Stimulated activated CD4-positive, alpha-beta T cell treated with anti-CD3 and anti-CD28 coated beads, TNF-alpha, amount 100 ng/mL, for 4 hours (primary cell): ENCODE measurements at places on chromosomes 13 and 19.

GRCh38 chr13:46644816-46645215, 91.8 kb downstream of the LRCH1 start:
- DNase-seq = no peak

GRCh38 chr13:48564056-48564455, 31.2 kb upstream of the RCBTB2 start:
- no peak for DNase-seq

DNA sequence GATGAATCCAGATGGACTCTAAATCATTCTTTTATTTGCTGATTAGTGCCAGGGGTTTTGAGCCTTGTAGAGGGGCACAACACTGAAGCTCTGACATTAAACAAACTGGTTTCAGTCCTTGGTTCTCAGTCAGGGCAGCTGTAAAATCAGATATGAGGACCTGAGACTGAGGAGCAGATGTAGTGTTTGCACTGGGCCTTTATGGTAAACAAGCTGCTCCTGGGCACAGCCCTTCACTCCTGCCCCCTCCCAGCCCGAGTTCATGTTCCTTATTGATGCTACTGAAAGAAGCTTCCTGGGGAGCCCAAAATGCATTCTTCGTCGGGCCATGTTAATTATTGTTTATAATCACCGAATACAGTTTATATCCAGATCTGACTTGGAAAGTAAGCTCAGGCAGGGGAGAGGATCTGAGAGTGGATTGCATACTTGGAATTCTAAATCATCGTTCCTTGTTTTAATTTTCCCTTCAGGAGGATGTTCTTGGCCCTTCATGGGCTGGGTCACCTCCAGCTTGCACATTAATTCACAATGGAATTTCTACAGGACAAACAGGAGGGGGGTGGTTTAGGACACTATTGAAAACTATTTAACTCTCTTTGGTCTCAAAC, 213.5 kb downstream of the FGF9 start:
- no peak for DNase-seq

DNA sequence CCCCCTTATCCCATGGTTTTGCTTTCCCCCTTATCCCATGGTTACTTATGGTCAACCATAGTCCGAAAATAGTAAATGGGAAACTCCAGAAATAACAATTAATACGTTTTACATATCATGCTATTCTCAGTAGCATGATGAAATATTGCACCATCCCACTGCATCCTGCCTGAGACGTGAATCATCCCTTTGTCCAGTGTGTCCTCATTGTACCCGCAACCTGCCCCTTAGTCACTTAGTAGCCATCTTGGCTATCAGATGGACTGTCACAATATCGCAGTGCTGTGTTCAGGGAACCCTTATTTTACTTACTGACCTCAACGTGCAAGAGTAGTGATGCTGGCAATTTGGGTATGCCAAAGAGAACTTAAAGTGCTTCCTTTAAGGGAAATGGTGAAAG, 10.5 kb upstream of the NBEA start:
- no peak for DNase-seq

DNA sequence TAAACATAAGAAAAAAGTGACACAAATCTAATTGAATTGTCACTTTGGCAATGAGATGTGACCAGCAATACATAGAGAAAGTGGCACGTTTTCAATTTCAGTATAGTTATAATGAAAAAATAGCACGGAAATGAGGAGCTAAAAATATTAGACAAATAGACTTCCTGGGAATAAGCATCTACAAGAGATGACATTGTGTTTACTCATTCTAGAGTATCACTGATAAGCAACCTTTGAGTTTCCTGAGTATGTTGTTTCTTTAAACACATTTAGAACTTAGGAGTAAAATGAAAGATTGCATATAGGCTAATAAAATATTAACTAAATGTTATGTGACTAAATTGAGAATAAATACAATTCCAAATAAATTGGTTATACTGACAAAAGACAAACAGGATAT, 207.1 kb upstream of the SLITRK6 start:
- no peak for DNase-seq

DNA sequence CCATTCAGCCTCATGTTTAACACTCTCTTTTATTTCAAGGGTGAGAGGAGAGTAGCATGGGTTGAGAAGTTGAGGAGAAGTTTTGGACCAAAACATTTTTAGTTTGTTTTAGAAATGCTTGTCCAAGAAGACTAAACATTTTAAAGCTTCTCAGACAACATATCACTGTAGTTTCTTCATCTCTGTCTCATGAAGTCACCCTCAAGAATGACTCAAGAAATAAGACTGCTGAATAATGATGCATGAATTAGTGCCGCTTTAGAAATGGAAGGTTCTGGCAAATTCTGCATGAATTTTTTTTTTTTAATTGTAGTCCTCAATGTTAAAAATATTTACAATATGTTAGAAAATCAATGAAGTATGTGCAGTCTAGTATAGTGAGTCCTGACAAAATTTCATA, 422.7 kb upstream of the ARGLU1 start:
- DNase-seq = no peak
